ENCODE measurements at places on chromosomes 5 and 9.

DNA sequence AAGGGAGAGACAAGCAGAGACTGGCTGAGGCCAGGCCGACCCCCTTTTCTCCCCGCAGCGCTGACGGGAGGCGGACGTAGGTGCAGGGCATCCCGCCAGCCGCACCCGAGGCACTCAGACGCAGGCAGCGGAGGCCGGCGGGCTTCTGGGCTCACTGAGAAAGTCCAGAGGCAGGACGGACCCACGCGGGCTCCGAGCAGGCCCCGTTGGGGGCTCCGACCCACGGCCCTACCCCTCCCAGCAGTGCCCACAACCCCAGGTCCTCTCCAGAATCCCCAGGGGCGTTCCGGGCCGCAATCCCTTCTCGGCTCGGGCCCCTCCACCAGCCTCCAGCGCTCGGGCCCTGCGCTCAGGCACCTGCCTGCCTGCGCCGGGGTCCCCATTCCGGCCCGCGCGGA, 543 bp downstream of the MTMR12 start:
- DNase-seq, result no peak

DNA sequence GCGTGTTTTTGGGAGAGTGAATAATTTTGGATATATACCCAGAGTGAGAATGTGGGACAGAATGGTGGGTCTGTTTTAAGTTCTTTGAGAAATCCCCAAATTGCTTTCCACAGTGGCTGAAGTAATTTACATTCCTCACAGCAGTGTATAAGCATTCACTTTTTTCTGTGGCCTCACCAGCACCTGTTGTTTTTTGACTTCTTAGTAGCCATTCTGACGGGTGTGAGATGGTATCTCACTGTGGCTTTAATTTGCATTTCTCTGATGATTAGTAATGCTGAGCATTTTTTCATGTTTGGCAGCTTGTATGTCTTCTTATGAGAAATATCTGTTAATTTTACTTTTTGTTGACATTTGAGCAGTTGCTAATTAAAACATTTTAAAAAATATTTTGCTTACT, 9.4 kb upstream of the SPATA31D1 start:
- no peak for DNase-seq

- DNase-seq, result no peak
These were observed 268.6 kb downstream of the NR3C1 start for GRCh38 chr5:143134900-143135299.

DNA sequence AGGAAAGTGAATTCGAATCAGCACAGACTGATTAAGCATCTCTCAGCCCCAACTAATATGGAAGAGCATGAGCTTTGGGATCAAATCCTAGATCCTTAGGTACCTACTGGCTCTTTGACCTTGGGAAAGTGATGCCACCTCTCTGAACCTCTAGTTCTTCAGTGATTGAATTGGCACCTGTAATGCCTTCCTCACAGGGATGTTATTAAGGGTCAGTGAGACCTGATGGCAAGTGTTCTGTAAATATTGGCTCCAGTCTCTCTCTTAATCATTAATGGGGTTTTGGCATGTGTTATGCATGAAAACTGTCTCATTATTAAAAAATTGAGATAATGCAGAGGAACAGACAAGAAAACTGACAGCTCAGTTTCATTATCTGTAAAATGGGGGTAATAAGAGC, 115.8 kb downstream of the INSYN2B start:
- DNase-seq, result no peak

DNA sequence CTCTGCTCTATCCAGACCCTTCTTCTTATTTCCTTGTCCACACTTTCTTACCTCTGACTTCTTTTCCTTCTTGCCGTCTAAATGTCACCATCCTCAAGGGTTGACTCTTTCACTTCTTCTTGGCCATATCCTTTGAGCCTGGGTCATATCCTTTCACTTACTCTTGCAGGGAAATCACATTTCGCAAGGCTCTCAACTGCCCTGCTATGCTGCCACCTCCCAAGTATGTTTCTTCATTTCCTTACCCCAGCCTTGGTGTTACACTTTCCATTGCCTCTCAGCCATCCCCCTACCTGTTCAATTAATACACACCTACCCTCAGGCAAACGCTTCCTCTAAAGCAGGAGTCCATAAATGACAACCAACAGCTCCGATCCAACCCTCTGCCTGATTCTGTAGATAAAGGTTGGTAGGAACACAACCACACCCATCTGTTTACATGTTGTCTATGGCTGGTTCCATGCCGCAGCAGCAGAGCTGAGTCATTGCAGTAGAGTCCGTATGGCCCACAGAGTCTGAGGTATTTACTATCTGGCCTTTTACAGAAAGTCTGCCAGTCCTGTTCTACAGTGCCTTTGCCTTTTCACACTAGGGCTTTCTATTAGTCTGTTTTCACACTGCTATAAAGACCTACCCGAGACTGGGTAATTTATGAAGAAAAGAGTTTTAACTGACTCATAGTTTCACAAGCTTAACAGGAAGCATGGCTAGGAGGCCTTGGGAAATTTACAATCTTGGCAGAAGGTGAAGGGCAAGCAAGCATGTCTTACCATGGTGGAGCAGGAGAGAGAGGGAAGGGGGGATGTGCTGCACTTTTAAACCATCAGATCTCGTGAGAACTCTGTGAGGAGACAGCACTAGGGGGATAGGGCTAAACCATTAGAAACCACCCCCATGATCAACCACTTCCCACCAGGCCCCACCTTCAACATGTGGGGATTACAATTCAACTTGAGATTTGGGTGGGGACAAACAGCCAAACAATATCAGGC, 97.9 kb downstream of the SV2C start:
- no peak for DNase-seq

- no peak for DNase-seq
These were observed 26.0 kb upstream of the FCN2 start for GRCh38 chr9:134854541-134854981.

All from activated CD4-positive, alpha-beta T cell treated with anti-CD3 and anti-CD28 coated beads, Interleukin-2, amount 50 U/mL, for 24 hours (primary cell).